ENCODE measurements at places on chromosomes 5 and 9.

DNA sequence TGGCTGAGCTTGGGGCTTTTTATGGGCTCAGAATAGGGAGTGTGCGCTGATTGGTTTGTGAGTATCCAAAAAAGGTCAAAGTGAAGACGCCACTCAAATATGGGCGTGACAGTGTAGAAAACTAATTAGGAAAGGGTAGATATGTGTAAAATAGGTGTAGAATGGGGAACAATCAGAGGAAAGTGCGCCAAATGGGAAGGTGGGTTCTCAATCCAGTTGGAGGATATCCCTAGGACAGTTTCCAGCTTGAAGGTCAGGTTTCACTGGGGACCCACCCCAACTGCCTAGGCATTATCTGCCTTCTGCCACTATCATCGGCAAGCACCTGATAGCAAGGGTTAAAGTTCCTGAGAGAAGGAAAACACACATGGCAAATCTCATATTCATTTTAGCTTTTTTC lies 9.3 kb upstream of the MOCS2 start:
- no peak for DNase-seq

DNA sequence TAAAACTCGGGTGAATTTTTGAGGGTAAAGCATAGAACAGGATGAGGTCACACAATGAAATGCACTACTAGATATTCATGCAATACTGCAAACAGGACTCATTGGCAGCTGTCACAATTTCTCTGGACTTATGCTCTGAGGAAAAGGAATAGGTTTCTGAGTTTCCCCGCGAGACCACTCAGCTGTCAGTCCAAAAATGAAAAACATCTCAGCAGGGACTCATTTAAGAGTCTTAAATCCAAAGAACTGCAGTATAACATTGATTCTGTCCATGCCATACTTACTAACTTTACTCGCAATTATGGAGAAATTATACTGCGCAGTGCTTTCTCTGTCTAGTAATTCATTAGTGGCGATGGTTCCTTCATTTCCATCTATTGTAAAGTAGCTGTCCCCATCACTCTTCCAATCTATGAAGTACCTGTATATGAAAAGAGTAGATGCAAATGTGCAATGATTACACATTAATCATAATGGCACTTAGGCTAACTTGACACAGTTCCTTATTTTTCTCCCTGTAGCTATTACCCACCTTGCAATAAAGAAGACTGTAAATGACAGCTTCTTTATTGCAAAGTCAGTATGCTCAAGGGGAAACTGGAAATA lies 1070.0 kb downstream of the CDH12 start:
- DNase-seq: no peak

DNA sequence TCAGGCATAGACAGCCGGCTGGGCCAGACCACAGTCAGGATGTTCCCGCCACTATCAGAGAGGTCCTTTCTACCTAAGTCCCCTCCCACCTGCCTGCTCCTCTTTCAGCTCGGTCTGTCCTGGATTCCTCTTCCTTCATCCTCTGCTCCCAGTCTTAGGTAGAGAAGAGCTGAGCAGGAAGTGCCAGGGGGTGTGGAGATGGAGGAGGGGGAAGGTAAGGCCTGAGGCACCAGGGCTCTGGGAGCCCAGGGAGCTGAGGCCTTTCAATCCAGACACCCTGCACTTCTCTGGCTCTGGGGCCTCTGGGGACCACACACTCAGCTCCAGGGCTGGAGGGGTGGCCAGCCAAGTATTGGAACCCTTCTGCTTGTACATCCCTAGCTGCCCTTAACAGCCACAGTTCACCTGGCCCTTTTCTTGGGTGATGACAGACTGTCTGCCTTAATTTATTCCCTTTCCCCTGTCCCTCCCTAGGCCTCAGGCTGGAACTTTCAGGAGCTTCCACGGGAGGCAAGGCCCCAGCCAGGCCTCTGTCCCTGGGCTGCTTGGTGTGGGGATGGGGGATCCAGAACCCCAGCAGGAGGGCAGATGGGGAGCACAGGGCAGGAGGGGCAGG lies 15.6 kb downstream of the IRF1 start:
- DNase-seq: no peak

- DNase-seq: no peak
Measured at GRCh38 chr5:180084638-180085561, 13.3 kb upstream of the RNF130 start.

DNA sequence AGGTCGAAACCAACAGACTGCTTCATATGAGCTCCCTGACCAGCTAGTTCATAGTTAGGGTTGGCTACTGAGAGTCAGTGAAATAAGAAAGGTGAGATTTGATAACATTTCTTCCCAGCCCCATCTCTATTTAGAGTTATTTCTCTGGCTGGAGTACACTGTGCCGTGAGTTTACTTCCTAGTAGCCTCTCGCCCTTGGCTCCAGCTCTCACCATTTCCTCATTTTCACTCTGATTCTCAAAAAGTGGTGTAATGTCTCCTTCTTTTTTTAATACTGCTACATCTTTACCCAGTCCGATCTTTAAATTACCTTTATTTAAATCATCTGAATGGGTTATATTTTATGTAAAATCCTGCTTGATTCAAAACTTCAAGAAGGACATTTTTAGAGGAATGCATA lies 100.4 kb upstream of the FAM174A start:
- no peak for DNase-seq

GRCh38 chr9:6771722-6772121 lies 13.9 kb downstream of the KDM4C start:
- no peak for DNase-seq

DNA sequence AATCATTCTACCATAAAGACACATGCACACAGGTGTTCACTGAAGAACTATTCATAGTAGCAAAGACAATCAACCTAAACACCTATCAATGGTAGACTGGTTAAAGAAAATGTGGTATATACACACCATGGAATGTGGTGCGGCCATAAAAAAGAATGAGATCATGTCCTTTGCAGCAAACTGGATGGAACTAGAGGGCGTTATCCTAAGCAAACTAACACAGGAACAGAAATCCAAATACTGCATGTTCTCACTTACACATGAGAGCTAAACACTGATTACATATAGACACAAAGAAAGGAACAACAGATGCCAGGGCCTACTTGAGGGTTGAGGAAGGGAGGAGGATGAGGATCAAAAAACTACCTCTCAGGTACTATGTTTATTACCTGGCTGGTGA lies 103.8 kb downstream of the DRD1 start:
- no peak for DNase-seq

DNA sequence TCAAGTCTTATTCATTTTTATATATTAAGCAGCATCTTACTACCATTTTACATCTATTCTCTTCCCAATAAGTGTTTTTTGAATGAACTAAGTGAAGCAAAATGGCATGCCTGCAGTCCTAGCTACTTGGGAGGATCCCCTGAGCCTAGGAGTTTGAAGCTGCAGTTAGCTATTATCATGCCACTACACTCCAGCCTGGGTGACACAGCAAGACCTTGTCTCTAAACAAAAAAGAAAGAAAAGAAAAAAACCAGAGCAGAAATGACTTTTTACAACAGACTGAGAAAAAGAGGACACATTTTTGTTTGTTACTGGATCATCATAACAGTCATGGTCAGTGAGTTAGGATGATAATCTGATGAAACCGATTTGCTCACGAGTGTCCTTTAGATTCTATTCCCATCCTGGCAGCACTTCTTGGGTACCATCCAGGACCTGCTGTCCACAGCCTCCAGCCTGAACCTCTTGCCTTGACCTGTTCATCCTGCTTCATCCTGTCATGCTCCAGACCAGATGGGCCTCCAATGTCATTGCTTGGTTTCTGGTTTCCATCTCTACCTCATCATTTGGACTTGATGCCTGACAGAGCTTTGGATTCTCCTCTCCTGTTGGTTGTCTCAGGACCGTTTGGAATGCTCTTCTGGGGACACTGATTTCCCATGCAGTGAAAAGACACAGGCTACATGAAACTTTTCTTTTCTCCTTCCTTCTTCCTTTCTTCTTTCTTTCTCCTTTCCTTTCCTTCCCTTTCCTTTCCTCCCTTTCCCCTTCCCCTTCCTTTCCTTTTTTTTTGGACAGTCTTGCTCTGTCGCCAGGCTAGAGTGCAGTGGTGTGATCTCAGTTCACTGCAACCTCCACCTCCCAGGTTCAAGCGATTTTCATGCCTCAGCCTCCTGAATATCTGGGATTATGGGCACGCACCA lies 50.1 kb upstream of the GLRX start:
- no peak for DNase-seq

GRCh38 chr5:128213340-128213739 lies 129.8 kb downstream of the SLC12A2 start:
- peak; percentile 87 for DNase-seq

DNA sequence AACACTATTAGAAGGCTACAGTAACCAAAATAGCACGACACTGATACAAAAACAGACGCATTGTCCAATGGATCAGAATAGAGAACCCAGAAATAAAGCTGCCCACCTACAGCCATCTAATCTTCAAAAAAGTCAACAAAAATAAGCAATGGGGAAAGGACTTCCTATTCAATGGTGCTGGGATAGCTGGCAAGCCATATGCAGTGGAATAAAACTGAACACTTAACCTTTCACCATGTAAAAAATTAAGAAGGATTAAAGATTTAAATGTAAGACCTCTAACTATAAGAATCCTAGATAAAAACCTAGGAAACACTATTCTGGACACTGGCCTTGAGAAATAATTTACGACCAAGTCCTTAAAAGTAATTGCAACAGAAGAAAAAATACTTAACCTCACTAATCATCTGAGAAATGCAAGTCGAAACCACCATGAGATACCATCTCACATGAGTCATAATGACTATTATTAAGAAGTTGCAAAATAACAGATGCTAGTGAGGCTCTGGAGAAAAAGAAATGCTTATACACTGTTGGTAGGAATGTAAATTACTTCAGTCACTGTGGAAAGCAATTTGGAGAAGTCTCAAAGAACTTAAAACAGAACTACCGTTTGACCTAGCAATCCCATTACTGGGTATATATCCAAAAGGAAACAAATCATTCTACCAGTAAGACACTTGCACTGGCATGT lies 203.3 kb upstream of the CDH9 start:
- peak; percentile 2 for DNase-seq

GRCh38 chr5:117679046-117679445 lies 1104.4 kb upstream of the SEMA6A start:
- no peak for DNase-seq

DNA sequence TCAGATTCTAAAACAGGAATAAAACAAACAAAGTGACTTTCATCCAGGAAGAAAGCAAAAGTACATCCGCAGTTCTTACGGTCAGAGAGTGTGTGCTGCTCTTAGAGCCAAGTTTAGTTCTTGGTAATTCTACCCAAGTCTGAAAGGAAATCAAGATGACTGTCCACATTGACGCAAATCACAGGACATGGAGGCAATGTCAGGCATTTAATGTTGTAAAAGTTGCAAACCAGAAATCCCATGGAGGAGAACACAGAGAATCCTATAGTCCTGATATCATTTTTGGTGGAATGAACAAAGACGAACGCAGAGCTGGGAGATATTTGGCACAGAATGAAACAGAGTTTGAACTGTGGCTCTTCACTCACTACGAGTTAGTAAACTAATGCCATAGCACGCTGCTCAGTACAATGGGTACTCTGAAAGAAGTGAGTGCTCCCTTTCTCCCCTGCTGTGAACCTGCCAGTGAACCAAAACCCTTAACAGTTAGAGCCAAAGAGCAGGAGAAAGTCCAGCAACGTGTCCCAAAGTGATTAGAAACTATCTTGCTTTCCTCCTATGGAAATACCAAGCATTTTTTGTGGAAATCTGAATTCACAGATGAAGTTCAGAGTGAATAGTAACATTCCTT lies 74.3 kb downstream of the MUSK start:
- DNase-seq: peak; percentile 49

DNA sequence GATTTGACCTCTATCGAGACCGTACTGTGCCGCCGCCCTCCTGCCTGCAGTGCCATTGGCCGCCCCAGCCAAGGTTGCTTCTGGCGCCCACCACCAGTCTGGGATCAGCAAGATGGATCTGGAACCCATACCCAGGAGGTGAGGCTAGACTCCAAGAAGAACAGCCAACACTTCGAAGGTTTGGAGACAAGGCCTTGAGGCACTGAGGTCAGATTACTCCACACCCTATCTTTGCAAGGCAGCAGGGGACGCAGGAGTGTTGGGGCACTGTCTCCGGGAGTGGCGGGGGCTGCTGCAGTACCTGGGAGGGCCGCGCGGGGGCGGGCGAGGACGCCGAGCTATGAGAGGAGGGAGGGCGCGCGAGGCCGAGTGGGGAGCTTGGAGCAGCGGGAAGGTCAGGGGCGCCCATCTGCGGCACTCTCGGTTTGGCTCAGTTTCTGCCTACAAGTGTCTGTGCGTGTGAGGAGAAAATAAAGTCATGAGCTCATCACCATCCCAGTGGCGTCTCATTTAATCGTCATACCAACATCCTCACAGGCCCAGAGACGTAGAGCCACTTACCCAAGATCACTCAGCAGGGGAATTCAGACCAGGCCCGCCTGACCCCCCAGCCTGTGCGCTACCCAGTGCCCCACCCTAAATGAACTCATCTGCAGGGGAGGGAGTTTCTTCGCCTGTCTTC lies 20.5 kb upstream of the PSD2 start:
- DNase-seq: peak; percentile 89

DNA sequence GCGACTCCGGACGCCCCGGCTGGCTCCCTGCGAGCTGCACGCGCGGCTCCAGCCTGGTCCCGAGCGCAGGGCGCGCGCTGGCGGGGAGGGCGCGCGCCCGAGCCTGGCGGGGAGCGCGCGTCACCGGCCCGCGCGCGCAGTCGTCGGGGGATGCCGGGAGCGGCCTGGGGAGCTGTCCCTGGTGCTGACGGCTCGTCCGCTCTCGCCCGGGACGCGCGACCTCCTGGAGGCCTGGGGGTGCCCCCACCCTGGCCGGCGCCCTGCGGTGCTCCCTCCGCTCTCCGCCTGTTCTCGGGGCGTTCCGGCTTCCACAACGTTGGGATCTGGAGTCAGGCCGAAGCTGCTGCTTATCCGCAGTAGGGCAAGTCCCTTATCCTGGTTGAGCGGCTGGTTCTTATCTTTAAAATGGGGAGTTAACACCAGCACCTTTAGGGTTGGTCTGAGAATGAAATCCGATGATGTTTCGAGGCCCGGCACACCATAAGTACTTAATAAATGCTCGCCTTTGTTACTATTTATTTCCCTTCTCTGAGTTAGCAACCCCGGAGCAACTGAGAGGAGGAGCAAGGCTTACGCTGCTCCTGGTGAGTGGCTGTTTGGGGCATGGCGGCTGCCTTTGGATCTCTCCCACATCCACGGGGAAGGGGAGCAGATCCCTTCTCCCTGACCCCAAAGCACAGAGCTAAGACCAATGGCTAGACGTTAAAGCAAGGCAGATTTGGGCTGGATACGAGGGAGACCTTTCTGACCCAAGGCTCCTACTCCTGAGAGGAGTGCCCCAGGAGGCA lies at the start of gene FAM163B:
FAM163B (minus strand) TSS at position 79 of the 788 bp plus-strand sequence. CDS start 29,166 bp downstream, outside the sequence.
- DNase-seq: peak; percentile 85

- no peak for DNase-seq
Measured at GRCh38 chr9:18520416-18521047, 46.6 kb downstream of the ADAMTSL1 start.

DNA sequence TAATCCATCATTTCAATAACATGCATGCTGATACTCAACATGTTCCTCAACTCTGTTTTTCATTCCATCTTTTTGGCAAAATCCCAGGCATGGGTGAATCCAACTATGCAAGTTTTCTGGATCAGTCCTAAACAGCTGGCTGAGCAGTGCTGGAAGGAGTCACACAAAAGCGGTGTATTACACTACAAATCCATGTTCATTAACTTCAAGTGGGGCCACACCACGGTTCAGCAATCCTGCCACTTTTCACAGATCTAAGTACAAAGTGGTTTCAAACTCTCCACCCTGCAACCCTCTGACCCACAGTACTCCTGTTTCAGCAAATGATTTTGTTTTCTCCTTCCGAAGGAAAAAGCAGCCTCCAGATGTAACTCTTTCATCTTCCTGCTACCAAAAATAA lies 222.5 kb downstream of the EPB41L4A start:
- DNase-seq: peak; percentile 29
